CD4-positive, alpha-beta T cell treated with Interleukin-12 subunit alpha and Interleukin-12 subunit beta, for 1 hour (primary cell): ENCODE measurements at places on chromosomes 6 and 20.

- DNase-seq: no peak
These were observed 797 bp downstream of the PBX2 start for GRCh38 chr6:32189069-32189741.

DNA sequence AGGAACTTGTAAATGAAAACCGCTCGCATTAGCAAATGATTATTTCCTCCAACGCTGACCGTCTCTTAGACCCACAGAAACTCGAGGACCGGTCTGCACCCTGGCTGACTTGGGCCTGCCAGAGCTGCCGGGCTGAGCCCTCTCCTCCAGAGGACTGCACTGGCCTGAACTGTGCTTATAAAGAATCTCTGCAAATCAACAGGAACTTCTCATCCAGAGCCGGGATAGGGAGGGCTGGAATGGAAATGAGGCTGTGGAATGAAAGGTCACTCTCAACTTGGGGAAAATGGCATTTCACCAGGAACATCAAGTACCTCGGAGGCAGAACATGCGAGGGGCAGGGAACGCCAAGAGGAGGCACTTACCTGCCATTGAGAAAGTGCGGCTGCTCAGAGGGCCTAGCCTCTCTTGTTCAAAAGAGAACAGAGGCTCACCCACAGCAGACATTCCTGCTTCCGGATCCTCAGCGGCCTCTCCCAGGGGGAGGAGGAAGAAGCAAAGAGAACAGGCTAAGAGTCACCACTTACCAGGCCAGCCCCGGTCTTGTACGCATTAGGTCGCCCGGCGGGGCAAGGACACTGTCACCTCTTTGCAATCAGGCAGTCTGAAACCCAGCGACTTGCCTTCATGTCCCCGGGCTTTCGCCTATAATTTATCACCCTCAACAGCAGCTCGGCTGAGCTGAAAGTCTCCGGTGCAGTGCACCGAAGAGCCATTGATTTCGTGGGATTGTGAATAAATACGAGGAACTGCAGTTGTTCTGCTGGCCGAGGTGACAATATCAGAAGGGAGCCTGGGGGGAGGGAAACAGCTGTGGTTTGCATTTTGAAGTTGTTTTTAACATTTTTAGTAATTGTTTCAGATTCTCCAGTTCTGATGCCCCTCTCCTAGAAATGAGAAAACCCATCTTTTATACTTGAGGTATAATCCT, 37.6 kb downstream of the ZMYND8 start:
- no peak for DNase-seq

- DNase-seq: no peak
These were observed 24.2 kb downstream of the NAPB start for GRCh38 chr20:23396950-23397627.

DNA sequence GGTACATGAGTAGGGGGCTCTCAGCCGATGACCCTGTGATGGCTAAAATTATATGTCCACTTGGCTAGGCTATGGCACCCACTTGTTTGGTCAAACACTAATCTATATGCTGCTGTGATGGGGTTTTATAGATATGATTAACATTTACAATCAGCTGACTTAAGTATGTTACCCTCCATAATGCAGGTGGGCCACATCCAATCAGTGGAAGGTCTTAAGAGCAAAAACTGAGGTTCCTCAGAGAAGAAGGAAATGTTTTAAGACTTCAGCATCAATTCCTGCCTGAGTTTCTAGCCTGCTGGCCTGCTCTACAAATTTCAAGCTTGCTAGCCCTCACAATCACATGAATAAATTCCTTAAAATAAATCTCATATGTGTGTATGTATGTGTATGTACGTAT, 18.9 kb upstream of the MAK start:
- DNase-seq: no peak

GRCh38 chr20:58458342-58459057, 56.7 kb downstream of the APCDD1L start:
- DNase-seq: no peak

- DNase-seq: no peak
These were observed 3.6 kb downstream of the SERINC3 start for GRCh38 chr20:44518248-44518647.

- no peak for DNase-seq
These were observed at the start of gene SLC13A3 for GRCh38 chr20:46651091-46651962. Gene SLC13A3 (minus strand): TSS chr20:46651459. CDS start chr20:46651421, 38 bp downstream.

DNA sequence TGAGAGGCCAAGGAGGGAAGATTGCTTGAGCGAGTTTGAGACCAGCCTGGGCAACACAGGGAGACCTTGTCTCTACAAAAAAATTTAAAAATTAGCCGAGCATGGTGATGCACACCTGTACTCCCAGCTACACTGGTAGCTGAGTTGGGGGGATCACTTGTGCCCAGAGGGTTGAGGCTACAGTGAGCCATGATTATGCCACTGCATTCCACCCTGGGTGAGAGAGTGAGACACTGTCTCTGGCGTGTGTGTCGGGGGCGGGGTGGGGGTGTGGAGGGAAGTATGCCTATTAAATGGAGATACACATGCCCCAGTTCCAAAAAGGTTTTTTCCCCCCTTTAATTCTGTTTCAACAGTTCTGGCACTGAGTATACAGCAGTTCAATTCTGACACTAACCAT, 223.2 kb downstream of the TBC1D7 start:
- no peak for DNase-seq

DNA sequence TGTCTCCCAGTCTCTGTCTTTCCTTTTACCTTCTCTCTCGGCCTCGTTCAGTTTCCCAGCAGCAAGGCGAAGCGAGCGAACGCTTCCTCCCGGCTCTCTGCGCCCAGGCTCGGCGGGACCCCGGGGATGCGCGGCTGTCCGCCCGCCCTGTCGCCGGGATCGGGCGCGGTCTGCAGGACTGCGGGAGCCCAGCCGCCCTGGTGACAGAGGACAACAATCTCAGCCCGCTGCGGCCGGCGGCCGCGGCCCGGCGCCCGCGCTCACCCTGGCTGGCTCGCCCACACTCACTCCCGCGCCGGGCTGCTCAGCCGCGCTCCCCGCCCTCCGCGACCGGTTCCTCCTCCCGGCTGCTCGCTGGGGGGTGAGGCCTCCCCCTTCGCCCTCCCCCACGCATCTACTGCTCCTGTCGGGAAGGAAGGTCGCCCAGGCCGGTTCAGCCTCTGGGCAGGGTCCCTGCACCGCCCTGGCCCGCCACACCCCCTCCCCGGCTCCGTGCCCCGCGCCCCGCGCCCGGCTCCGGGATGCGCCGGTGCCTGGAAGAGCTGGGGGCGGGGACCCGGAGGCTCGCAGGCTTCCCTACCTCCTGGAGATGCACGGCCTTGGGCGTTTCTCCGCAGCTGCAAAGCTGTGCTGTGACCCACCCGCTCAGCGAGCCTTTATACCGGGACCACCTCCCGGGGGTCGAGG, 410 bp downstream of the SYNE1 start:
- DNase-seq: peak; percentile 12

- DNase-seq: no peak
These were observed 727.9 kb upstream of the MAN1A1 start for GRCh38 chr6:120077489-120077888.

GRCh38 chr6:42339991-42340401, 111.7 kb downstream of the TRERF1 start:
- no peak for DNase-seq

DNA sequence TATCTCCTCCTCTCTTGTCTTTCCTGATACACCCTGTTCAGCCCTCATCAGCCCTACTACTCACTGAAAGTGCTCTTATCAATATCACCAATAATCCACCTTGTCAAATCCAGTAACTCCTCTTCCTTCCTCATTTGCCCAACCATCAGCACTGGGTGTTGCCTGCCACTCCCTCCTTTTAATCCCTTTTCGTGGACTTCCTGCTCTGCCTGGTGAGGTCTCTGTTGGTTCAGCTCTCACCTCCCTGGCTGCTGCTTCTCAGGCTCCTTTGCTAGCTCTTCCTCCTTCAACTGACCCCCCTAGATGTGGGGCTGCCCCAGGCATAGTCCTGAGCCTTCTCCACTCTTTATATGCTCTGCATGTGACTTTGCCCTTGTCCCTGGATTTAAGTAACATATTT, 92.5 kb downstream of the PREP start:
- no peak for DNase-seq

DNA sequence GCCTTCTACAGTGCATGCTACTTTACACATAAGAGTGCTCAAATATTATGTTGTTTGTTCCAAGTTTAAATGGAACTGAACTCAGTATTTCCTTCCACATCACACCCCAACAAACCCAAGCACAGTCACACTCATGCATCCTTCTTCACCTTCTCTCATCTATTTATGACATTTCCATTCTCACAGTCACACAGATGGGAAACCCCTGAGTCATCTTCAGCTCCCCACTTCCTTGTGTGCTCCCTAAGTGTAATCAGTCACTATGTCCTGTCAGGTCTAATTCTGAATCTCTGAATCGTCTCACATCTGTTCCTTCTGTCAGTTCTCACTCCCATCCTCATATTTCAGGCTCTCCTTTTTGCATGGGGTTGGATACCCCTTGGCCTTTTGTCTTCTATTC, 96.0 kb downstream of the RIMS1 start:
- DNase-seq: no peak

GRCh38 chr6:26400626-26401025, 1.4 kb upstream of the BTN3A1 start:
- DNase-seq: no peak

DNA sequence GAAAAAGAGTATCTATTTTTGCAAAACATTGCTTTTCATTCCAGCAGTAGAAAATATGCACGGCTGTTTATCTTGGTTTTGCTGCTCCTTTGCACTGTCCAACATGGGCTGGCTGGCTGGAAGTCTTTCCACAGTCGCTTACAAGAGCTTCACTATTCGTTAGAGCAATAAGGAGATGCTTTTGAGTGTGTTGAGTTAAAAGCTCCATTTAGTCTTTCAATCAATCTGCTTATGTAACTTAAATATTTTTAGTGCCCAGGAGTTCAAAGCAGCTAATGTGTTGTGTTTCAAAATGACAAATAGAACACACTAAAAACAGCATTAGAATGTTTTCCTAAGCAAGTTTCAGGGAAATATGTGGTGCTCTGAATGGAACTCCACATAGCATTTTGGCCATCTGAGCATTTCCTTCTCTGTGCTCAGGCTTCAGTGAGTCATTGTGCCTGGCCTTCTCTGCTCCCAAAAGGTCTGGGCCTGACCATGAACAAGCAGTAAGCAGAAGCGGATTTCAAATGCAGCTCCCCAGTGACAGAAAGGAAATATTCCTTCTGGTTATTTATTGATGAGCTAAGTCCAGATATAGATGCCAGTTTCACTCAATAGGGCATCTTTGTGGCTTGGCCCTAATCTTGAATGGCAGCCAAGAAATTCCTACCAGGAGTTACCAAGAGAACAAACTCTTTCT, 580.3 kb downstream of the TENT5A start:
- no peak for DNase-seq

DNA sequence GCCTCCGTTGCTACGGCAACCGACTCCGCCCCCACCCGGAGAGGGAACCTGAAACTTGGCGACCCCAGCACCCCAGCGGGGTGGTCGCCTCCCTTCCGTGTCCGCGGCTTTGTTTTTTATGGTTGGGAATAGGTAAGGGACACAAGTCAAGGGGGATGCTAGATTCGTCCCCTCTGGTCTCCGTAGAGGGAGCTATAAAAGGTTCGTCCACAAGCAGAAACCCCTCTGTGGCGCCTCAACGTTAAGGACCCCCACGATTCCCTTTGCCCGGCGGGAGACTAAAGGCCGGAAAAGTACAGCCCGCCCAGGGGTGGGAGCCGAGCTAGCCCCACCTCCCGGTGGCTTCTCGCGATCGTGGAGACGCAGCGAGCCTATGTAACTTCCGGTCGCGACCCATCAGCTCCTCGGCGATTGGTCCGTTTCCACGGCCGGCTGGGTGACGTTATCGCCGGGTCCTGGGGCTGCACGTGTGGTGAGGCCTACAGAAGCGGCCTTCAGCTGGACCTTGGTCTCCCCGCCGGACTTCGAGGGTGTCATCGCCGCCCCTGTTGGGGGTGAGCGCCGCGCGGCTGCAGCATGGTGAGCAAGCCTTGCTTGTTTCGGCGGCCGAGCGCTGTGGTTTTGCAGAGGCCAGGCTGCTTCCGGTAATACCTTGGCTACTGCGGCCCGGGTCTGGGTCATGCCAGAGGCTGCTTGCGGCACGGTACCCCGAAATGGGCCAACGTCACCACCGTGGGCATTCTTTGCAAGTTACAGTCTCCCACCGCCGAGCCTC, at the start of gene LTV1:
Gene LTV1 (plus strand): TSS at position 437 of the 775 bp plus-strand sequence. CDS start 140 bp downstream, at position 577.
- peak; percentile 93 for DNase-seq
